ENCODE measurements at places on chromosomes 2 and 18. TPM values are rescaled to one million over a fixed set of nuclear protein-coding genes. Genes with fewer than 3 reads are reported as not detected.

The ACTG2 gene
- total RNA-seq: 38.8 TPM

DNA sequence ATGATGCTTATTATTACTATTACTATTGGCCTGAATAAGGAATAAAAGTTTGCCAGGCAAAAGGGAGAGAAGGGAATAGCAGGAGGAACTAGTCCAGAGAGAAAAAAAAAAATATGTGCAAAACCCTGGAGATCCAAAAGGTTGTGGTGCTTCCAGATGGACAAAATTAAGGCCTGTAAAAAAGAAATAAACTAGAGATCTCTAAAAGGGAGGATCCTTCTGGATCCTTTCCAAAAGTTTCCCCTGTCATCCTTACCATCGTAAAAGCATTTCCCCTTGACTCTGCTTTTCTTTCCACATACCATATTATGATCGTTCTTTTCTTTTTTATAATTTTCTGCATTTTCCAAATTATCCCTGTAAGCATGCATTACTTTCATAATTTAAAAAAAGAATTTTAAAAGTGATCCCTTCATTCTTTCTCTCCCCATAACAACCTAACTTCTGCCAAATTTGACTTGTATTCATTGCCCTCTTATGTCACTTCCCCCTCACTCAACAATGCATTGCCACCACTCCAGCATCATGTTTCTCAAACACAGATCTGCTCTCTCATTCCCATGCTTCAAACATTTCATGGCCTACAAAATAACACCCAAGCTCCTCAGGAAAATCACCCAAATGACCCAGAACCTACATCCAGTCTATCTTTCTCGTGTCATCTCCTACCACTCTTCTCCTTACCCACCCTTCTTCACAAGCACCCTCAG lies 40.3 kb downstream of the RBMS1 start:
- H3K4me1 ChIP-seq: peaks cover 4% of the 10 kb centered on the region
- no peak overlapping the region for H3K27ac ChIP-seq
- H3K27me3 ChIP-seq: no peaks in the 10 kb centered on the region
- no peaks in the 10 kb centered on the region for H3K36me3 ChIP-seq
- H3K4me3 ChIP-seq: no peak overlapping the region
- no peak for DNase-seq

DNA sequence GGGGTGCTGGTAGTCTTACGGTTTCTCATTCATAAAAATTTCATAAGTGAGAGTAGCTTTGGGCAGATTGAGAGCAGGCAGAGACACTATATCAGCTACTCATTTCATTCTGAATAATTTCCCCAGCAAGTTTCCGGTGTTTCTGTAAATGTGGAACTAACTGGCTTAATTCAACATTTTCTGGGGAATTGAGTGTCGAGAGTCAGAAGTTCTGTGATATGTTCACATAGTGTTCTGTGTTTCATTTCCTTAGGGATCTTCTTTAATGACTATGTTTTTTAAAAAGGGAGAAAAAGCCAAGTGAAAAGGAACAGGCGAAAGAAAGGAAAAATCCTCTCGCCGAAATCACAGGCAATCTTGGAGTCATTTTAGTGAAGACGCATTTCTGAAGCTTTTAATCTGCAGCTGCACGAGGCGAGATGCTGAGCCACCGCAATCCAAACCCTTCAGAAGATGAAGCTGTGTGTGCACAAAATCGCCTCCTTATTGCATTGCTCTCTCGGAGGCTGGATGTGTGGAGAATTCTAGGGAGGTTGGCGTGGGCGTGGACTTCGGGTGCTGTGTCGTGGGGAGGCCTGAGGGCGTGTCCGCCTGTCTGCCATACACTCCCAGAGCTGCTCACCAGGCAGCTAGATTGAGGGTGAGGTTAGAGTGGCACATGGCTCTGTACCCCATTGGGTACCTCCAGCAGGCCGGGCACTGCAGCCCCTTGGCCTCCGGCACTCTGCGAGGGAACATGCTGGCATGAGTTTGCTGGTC lies 38.4 kb upstream of the HDAC4 start:
- no peaks in the 10 kb centered on the region for H3K4me1 ChIP-seq
- H3K27me3 ChIP-seq: no peaks in the 10 kb centered on the region
- H3K27ac ChIP-seq: no peak overlapping the region

DNA sequence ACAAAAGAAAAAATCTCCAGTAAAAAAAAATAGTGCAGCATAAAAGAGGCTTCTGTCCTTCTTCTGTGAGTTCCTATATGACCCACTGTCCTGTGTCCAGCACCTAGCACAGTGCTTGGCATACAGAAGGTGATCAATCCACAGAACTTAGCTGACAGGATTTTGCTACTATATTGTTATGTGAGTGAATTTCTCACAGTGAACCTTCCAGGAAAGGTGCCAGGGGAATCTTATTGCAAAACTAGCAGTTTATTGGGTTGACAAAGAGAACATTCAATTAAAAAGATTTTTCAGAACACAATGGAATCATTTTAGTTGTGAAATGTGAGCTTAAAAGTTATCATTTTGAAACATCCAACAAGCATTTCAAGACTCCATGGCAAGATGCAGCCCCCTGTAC lies 12.4 kb upstream of the TRIB2 start:
- no peak overlapping the region for H3K4me3 ChIP-seq
- no peaks in the 10 kb centered on the region for H3K4me1 ChIP-seq
- no peaks in the 10 kb centered on the region for H3K36me3 ChIP-seq
- no peak for DNase-seq
- no peak overlapping the region for H3K27ac ChIP-seq

Data from Peyer's patch (tissue), 4 donors.